NCI-H187 (cell line): ENCODE measurements at places on chromosomes 16 and 17.

- DNase-seq: no peak
Observed at GRCh38 chr17:65848751-65849150, 287.3 kb upstream of the AXIN2 start.

DNA sequence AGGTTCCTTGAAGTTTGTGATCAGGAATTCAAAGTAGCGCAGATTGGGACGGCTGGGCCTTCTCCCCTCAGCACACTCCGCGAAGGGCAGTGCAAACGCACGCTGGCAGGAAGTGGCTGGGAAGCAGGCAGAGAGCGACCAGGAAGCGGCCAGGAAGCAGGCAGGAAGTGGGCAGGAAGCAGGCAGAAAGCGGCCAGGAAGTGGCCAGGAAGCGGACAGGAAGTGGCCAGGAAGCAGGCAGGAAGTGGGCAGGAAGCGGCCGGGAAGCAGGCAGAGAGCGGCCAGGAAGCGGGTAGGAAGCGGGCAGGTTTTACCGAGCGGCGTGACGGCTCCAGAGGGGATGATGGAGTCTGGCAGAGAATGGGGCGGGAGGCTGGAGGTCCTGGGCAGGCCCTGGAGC, 3.2 kb downstream of the DPEP1 start:
- DNase-seq: no peak

- no peak for DNase-seq
Observed at GRCh38 chr16:77790009-77790372, 1.6 kb downstream of the VAT1L start.

- DNase-seq: no peak
Observed at GRCh38 chr17:34739386-34739785, 160.0 kb downstream of the TMEM132E start.

GRCh38 chr17:43151880-43152456, 19.0 kb upstream of the NBR1 start:
- DNase-seq: no peak

DNA sequence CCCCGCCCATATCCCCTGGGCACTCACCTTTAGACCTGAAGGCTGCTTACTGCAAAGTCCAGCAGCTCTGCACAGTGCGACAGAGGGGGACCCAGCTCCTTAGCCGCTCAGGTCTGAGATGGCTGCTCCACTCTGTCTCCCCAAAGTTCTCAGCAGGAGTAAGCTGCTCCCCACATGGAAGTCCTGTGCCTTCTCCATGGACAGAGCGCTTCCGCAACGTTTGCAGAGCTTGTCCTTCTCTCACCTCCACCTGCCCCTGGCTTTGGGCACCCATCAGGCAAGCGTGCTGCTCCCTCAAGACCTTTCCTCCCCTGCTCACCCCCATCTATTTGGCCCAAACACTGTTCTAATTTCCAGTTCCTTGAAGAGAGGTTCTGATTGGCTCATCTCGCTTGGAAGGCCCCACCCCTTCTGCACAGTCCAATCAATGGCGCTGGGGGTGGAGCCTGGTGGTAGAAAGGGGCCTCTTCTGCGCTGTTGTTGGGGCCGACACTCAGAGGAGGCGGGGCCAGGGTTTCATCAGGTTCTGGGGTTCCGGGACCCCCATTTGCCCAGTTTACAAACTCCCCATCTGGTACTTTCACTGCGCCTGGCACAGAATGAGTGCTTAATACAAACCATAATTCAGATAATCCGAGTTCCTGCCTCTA, 137.2 kb downstream of the CYLD start:
- DNase-seq: no peak

- DNase-seq: no peak
Observed at GRCh38 chr17:72733619-72734282, 358.7 kb downstream of the SLC39A11 start.

- DNase-seq: no peak
Observed at GRCh38 chr17:83091257-83092141, 12.1 kb downstream of the METRNL start.
